Renal cortex interstitium (tissue), 15 donors: ENCODE measurements at places on chromosomes 12 and 14.

DNA sequence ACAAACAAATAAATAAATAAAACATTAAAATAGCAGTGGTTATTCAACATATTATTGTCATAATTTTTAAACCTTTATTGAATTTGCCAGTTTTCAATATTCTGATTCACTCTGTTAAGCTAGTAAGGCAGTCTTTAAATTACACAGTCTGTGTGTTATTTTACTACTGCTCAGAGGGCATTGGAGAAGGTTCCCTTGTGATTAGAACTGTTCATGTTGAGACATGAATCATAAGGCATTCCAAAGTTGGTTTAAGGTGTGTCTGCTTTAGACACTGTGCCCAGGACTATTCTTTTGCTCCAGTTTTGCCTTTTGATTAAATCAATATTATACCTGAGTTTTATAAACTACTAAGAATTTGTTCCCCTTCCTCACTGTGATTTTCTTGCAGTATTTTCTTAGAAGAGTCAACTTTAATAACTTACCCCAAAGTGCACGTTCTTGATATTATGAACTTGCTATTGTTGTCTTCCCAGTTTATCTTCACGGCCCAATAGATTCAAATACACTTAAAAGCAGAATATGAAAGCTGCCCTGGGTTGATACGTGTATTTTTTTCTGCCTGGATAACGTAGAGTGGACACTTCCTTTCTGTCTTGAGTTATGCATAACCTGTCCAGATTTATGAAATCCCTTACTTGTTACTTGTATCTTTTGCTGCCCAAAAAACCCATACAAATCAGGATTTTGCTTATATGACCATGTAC is 105.3 kb upstream of the BCAT1 start:
- no peak for DNase-seq

- DNase-seq, result no peak
These were observed 278.7 kb downstream of the ITPR2 start for GRCh38 chr12:26554332-26554731.

GRCh38 chr12:12194206-12194605 is 72.6 kb downstream of the LRP6 start:
- DNase-seq, result no peak

DNA sequence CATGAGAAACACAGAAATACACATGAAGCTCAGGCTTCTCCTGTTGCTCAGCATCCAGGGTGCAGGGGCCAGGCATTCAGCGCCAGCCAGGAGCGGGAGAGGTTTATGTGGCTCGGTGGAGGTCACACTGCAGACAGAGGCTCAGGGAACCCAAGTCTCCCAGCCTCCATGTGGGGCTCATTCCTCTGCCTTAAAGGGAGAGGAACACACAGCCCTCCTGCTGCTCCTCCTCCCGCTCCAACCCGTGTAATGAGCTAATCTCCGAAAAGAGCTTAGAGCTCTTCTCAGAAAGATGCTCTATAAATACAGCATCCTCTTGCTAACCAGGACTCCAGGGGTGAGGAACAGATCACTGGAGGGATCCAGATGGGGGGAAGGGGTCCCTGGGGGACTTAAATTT is 28.2 kb downstream of the FGF6 start:
- no peak for DNase-seq

DNA sequence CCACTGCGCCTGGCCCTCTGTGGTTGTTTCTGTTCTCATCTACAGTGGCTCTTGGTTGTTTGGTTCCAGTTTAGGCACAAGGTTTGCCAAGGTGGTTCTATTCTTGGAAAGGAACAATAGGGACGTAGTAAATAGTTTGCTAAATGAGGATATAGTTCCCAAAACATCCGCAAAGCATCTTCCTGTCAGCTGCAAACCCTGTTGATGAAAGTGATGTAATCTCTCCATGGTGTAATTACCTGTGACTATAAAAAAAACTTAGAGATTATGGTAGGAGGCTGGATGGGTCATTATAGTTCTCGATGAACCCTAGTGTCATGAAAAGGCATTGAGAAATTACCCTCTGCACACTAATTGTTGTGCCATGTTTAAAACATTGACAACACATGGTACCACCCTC is 52.9 kb downstream of the SUSD6 start:
- DNase-seq, result no peak

GRCh38 chr14:51529736-51530135 is 122.0 kb upstream of the FRMD6 start:
- DNase-seq, result no peak

- no peak for DNase-seq
These were observed 85.0 kb upstream of the ARID2 start for GRCh38 chr12:45644541-45644940.

DNA sequence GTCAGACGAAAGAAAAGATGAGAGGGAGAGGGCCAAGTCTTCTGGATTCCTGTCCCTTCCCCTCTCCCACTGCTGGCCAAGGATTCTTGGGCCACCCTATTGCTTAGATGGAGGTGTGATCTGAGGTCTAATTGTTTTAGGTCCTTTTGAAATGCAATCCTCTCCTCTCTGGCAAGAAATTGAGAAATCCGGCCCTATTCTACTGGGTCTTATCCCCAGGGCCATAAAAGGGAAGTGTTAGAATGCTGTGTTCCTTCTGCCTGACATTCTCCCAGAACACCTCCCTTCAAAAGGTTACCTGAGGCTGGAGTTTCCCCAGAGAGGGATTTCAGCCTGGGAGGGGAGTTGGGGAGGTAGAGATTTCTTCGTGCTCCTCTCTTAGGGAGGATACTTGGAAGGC is 4.4 kb downstream of the WNT5B start:
- DNase-seq, result no peak
